Vagina (tissue), 2 donors: ENCODE measurements at places on chromosomes 3 and 15. TPM values are rescaled to one million over a fixed set of nuclear protein-coding genes. Genes with fewer than 3 reads are reported as not detected.

Gene MB21D2
- 5.6 TPM for total RNA-seq

Gene SERPINI2
- total RNA-seq, result not detected

Gene VEPH1
- total RNA-seq, result 2.7 TPM

Gene UROC1
- not detected for total RNA-seq

Gene PCCB
- 16.7 TPM for total RNA-seq

Gene PLCD1
- 68.5 TPM for total RNA-seq

Gene TXNRD3
- 7.1 TPM for total RNA-seq

Gene ZNF502
- total RNA-seq, result 4.4 TPM
